Activated CD4-positive, CD25-positive, alpha-beta regulatory T cell (primary cell): ENCODE measurements at places on chromosomes 12 and 14.

DNA sequence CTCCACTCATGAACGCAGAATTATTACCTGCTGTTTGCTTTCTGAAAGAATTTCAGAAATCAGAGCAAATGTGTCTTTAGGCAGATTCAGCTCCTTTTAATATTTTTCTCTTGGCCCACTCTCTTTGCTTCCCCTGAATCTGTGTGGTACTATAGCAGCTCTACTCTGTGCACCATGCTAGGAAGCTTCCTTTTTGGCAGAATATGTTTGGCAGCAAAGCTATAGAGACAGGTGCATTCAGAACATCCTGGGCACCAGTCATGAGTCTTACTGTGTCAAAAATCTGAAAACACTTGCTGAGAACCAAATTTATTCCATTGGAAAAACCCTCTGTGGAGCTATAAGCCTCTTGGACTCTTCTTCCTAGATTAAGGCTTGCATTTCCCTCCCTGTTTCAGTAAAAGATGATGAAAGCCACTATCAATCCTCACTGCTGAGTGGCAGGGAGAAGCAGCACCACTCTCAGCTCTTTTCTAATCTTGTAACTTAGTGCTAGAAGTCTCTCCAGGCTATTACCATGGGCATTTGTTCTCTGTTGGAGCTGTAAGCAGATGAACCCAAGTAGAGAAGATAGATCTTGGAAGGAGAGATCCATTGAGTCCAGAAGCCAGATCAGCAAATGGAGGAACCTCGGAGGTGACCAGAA lies 18.2 kb downstream of the CIPC start:
- no peak for DNase-seq

DNA sequence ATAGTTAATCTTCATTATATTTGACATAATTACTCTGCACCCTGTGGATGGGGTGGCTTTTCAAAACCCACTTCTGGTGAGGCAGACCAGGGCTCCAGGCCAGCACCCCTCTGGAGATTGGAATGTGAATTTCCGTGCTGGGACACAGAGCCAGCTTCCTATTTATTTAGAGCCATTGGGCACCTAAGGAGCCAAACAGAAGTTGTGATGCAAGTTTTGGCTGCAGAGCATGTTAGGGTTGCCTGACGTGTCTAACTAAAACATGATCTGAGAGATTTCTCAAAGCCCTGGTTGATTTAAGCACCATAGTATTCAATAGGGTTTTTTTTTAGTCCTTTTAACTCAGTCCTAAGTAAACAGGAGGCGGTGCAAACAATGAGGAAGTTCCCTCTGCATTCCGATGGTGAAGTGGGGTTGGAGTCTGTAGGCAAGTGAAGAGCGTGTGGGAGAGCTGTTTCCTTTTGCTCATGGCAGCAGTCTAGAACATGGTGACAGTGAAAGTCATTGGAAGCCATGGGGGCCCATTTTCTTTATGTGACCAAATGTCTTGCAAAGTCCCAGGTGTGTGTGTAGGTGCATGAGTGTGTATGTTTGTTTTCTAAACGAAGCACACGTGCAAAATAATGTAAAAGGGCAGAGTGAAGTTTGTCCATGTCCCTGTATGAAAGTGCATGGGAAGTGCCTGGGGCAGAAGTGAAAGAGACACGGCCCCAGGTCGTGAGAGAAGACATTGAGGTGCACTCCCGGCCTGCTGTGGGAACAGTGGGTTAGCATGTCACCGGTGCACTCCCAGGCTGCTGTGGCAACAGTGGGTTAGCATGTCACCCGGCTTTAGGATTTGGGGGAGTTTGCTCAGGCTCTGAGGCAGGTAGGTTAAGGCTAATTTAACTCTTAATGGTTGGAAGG lies 117.7 kb downstream of the PRKCH start:
- DNase-seq: no peak

- no peak for DNase-seq
These were observed 62.5 kb downstream of the ETNK1 start for GRCh38 chr12:22687361-22688076.

DNA sequence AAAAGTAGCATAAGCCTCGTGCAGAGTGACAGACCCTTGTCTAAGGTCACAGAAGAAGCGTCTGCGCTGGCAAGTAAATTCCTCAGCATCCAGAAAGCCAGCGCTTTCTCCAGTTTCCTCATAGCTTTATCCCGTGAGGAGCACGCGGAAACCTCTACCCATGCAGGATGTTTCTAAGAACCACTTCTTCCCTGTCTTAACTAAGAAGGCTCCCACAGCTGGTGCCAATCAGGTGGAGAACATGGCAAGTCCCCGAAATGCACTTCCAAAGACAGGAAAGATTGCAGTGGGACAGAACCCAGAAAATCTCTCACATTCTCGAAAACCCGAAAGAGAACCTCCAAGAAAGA lies 968 bp upstream of the ARID4A start:
- no peak for DNase-seq

DNA sequence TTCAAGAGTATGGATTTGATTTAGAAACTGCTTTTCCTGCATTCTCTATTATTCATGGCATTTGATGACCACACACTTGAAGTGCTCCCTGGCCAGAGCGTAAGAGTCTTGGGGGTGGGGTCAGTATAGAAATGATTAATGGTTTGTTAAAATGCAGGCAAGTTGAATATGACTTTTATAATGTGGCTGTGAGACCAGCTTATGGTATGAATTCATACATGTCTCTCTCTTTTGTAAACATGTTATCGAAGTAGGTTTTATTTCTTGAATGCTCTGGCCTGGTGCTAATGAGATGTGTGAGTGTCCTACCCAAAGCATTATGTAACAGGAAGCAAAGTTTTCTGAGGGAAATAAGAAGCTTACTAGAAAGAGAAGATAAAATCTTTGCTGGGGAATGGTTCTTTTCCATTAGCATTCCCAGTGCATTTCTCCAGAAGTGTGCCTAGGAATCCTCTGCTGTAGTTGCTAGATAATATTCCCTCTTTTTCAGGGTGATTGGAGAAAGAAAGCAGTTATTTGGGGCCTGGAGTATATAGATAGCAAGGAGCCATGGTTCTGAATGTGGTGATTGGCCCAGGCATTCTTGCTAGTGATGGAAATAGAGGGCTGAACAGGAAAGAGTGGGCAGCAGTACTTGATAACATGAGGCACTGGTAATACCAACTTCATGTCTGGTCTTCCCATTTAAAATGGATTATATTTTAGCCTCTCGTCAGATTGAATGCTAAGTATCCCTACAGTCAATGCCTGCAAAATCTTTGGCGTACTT lies 289.7 kb downstream of the RAD51B start:
- no peak for DNase-seq

DNA sequence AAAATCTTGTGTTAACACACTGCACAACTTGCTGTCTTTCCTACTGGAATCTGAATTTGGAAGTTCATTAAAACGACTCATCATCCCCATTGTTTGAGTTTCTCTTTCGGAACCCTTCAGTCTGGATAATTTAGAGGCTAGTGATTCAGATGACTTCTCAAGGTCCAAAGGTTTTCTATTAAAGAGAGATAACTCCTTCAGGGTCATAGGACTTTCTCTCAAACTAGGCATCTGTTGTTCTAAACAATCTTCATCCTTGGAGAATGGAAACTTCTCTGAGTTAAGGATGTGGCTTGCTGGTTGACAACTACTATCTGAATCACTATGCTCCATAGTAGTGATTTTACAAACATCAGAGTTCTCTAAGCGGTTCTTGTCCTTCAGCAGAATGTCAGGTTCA lies 4.4 kb downstream of the MLH3 start:
- DNase-seq: no peak

DNA sequence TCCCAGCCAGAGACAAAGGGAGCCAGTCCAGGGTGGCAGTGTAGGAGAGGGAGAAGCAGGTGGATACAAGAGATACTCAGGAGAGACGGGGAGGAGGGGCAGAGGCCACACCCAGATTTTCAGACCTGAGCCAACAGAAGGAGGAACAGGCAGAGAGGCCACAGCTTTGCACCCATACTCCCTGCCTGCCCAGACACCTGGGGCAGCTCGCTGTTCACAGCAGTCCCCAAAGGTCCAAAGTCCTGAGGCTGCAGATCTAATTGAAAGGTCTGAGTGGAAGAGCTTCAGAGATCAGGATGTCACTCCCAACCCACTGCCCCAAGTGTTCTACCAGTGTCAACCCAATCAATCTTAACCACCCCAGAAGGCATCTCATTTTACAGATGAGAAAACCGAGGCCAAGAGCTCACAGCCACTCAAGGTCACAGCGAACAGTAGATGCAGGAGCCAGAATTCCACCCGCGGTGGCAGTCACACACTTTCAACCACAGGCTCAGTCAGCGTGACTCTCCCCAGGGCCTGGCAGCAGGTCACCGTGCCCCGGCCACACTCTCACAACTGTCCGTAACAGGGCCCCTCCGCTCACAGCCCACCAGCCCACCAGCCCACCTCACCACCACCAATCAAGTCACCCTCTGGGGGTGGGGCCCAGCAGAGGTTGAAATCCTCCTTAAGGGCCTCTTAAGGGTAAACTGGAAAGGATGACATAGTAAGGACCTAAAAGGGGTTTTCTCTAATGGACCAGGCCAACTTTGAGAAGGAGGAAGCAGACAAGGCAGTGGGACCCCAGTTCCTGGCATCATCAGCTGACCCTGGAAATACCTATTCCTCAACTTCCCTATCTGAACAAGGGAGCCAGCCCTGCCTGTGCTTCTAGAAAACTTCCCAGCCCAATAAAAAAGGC lies 33.3 kb downstream of the ACTN1 start:
- no peak for DNase-seq

- no peak for DNase-seq
These were observed 80.1 kb downstream of the DACT1 start for GRCh38 chr14:58717813-58718212.

GRCh38 chr12:5771756-5772155 lies 173.3 kb downstream of the ANO2 start:
- no peak for DNase-seq

DNA sequence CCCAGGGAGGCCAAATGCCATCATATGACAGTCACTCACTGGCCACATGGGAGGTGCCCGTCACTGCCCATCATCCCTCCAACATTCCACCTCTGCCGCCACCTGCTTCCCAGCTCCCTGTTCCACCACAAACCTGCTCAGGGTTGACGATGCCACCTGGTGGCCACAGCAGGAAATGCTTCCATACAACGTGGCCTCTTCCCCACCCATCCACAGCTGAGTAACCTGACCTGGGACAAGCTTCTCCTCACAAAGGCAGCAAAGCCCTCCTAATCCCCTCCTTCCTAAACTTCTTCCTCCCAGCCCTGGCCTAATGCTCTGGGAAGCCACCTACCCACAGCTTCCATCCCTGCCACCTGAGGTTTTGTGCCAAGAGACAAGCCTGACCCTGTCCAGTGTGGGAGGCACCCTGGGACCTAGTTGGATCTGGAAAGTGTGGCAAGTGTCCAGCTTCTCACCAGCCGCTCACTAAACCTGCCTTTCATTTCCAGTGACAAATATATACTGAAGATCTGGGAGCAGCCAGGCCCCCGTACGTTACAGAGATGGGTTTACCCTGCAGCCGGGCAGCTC lies 4.3 kb downstream of the DEGS2 start:
- no peak for DNase-seq

- DNase-seq: no peak
These were observed 263.9 kb downstream of the KTN1 start for GRCh38 chr14:55843718-55844403.

GRCh38 chr14:70043001-70043400 lies 145.8 kb downstream of the SLC8A3 start:
- DNase-seq: no peak

DNA sequence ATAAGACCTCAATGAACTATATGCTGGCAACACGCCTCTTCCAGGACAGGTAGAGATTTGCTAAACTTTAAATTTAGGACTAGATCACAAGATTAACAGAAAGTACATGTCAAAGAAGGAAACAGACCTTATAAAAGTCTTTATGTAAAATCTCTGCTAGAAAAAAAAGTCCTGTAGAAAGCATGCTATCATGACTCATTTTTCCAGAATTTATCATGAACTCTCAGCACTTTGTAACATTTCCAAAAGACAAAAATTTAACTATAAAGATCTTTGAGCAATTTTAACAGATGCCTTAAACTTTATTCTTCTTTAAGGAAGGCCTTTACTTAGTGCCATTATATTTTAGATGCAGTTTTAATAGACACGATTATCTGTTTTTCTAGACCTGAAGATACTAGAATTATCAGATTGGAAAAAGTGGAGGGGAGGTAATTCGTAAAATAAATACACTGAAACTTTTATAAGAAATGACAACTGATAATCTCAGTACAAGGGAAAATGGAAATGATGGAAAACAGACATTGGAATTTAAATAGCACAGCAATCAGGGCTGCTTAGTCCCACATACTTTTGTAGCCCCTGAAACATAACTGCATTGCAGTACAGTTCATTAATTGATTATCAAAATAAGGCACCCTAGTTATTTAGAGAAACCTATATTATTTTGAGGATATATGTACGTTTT lies 92.0 kb downstream of the TTLL5 start:
- DNase-seq: no peak
